Right ventricle myocardium inferior (tissue), 1 donor: ENCODE measurements at places on chromosomes 6 and 20. TPM values are rescaled to one million over a fixed set of nuclear protein-coding genes. Genes with fewer than 3 reads are reported as not detected.
A peak's percentile ranks its signal among the peaks of the same experiment; 100 is the strongest.

GRCh38 chr6:20328266-20328923 lies 73.3 kb upstream of the E2F3 start:
- DNase-seq: no peak

DNA sequence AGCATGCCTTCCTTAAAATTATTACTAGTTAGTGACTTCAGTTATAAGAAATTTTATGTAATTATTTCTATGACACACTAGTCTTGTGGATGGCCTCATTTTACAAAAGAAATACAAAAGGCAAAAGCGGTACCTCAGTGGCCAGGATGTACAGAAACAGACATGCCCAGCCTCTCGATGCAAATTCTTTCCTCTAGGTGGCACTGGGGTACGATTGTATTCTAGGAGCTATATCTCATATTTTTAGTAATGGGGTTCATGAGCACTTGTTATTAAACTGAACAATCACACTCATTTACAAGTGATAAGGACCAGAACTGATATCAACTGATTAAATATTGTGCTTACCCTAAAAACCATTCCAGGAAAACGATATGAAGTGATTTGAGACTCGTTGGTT lies 59.8 kb downstream of the SOD2 start:
- no peak for DNase-seq

GRCh38 chr6:71138376-71138775 lies 150.2 kb upstream of the OGFRL1 start:
- no peak for DNase-seq

- no peak for DNase-seq
These were observed 72.4 kb upstream of the LAMP5 start for GRCh38 chr20:9441948-9442347.

Gene ZDHHC14
- total RNA-seq: 12.7 TPM

- DNase-seq: no peak
These were observed 77.8 kb downstream of the BACH2 start for GRCh38 chr6:90218959-90219208.

GRCh38 chr20:60634491-60635172 lies 617.4 kb upstream of the CDH4 start:
- DNase-seq: peak; percentile 43

- DNase-seq: no peak
These were observed 46.9 kb upstream of the ADGRF4 start for GRCh38 chr6:47651505-47651944.

DNA sequence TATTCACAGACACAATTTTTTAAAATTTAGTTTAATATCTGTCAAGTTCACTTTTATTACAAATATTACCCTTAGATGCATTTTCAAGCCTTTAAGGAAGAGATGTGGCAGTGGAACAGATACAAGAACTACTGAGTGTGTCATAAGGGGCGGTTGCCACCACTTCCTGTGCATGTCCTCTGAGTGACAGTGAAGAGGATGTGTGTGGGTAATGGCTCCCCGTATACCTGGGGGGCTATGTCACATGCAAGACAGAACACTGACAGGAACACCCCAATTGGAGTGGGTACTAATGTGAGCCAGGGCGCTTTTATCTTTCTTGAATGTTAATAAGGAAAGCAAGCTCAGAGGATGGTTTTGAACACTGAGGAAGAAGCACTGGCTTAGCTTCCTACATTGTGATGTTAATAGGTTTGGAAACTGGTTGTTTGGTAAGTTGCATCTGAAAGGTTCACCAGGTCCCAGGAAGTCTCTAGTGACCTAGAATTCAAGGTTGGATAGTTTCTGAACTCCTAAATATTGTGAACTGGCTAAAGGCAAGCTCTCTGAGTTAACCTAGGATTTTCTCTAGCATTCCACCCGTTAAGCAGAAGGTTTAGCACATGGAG lies 83.4 kb upstream of the ASF1A start:
- DNase-seq: no peak

GRCh38 chr6:169933839-169934698 lies 182.6 kb downstream of the ERMARD start:
- no peak for DNase-seq

DNA sequence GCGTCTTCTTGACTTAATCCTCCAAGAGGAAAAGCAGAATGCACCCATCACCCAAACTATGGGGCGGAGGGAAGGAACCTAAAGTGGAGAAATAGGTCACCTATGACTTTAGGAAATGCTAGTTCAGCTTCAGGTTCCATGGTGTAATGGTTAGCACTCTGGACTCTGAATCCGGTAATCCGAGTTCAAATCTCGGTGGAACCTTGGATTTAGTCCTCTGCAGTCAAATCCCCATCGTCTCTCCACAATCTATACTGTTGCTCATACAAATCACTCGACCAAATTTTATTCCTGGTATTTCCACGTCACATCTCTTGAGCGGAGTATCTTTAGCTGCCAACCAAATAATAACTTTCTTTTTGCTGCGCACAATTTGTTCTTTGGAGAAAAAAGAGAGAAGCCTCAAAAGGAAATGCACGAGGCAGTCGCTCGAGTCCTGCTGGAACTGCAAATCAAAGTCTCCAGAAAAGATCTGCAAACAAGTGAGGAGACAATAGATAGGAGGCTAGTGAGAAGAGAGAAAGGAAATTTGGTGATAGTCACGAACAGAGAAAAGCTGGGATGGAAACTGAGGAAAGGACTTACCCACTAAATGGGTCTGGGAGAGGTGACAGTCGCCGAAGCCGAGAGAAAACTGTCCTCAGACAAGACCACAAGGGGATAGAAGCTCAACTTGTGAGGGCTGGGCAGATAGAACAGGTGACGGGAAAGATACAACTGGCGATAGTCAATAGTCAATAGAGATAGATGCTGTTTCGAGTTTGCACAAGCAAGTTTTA lies 16.6 kb downstream of the POM121L2 start:
- DNase-seq: no peak

DNA sequence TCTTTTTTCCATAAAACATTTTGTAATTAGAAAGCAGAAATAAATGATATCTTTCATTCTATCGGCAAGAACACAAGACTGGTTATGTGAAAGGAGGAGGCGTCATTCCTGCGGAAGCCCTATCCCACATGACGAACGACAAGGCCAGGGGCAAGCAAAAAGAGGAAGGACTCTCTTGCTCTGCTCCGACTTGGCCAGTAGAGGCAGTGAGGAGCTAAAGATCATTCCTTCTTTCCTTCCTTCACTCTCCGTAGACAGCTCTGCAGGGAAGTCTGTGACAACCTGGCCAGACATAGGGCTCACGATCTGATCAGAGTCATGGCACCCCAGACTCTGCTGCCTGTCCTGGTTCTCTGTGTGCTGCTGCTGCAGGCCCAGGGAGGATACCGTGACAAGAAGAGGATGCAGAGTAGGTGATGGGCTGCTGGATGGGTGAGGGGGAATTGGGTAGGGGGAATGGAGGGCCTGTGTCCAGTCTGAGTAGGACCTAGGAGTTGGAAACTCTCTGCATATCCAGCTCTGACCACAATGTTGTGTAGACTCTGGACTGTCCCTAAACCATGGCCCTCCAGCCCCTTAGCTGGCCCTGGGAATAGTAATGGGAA lies at the start of gene WFDC10A:
TSS of gene WFDC10A (plus strand) at position 244 of the 605 bp plus-strand sequence. CDS start at position 319, 75 bp downstream.
- no peak for DNase-seq

GRCh38 chr6:91600561-91600960 lies 1013.7 kb upstream of the MAP3K7 start:
- no peak for DNase-seq

Gene HRH3
- total RNA-seq: not detected

DNA sequence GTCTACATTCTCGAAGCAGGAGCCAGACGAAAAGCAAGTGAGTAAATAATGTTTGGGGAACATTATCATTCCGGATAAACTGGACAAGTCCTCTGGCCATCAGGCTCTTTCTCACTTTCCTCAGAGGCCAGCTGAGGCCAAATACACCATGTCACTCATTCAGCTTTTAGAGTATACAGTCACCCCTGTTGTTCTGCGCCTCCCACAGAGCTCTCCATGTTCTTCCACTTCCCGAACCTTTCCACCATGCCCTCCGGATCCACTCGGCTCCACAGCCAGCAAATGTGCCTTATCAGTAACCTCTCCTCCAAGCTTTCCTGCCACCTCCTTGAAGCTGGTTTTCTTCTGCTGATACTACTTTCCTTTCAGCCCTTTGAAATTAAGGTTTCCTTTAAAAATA lies 31.7 kb downstream of the LATS1 start:
- no peak for DNase-seq

GRCh38 chr20:10171864-10172751 lies 46.5 kb upstream of the SNAP25 start:
- peak; percentile 69 for DNase-seq

Gene GPLD1
- 1.1 TPM for total RNA-seq

- DNase-seq: no peak
These were observed 114.0 kb upstream of the HSF2 start for GRCh38 chr6:122285292-122285913.

- DNase-seq: no peak
These were observed 153.5 kb downstream of the DLL1 start for GRCh38 chr6:170137176-170137891.

Gene TSPO2
- not detected for total RNA-seq

GRCh38 chr6:98485593-98485992 lies 348.8 kb upstream of the POU3F2 start:
- no peak for DNase-seq

Gene GABRR1
- total RNA-seq: not detected

DNA sequence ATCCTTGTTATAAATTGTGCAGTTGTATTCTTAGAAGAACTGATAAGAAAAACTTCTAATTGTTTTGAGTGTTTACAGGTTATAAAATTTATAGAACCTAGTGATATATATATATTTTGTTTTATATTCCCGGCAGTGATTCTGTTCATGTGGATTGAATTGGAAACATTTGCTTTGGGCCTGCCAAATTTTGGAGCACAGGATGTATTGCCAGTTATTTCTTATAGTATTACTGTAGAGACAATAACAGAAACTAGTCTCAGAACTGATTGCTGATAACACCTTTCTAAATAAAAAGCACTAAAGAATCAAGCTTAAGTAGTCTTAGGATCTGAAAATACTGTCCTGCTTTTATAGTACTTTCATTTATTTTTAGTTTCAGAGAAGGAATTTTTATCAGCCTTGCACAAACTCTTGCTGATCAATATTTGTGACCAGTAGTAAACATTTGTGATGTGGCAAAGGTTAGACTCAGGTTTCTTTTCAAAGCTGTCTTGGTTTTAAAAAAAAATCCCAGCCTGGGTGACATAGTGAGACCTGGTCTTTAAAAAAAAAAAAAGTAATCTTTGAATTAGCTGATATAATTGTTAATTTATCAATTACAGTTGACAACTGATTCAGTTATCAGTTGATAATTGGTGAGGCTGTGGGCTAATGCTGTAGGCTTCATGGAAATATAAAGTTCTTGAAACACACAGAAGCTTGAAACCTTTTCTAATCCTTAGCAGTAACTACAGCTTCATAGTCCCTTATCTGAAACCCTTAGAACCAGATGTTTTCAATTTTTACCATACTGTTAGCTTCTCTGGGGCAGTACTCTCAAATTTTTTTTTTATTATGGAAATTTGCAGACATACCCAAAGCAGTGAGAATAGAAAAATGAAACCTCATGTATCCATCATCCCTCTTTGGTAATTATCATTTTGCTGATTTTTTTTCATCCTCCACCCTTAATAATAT lies 42.4 kb downstream of the RNGTT start:
- DNase-seq: no peak

- no peak for DNase-seq
These were observed 711.1 kb downstream of the HDGFL1 start for GRCh38 chr6:23280437-23280836.

- DNase-seq: no peak
These were observed 12.8 kb upstream of the DDO start for GRCh38 chr6:110428153-110428552.

DNA sequence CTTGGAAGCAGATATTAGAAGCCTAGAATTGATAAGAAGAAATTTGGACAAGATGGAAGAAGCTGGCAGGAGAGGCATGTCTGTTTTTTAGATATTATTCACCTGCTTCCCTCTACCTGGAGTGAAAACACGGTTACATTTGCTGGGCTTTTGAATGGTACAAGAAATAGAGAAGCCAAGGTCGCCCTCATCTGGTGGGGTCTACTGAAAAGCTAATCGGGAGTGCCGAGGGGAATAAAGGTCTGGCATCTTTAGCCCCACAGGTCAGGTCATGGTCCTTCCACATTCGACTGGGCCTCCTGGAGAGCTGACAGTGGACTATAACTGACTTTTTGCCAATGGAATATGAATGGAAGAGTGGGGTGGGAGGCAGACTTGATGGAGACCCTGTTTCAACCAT lies 4.6 kb upstream of the C2 start:
- DNase-seq: no peak

- DNase-seq: no peak
These were observed 106.1 kb upstream of the ADGRF4 start for GRCh38 chr6:47592131-47592840.

Gene DYNLRB1
- total RNA-seq: 172 TPM

DNA sequence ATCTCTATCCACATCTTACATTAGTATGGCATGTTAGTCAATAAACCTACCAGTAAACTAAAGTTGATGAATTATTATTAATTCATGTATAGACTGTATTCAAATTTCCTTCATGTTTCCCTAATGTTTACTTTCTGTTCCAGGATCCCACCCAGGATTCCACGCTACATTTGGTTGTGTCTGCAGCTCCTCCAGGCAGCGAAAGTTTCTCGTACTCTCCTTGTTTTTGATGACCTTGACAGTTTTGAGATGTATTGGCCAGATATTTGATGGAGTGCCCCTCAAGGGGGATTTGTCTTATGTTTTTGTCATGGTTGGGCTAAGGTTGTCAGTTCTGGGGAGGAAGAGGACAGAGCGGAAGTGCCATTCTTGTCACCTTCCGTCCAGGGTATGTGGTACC lies 445.2 kb upstream of the CDH4 start:
- DNase-seq: no peak

DNA sequence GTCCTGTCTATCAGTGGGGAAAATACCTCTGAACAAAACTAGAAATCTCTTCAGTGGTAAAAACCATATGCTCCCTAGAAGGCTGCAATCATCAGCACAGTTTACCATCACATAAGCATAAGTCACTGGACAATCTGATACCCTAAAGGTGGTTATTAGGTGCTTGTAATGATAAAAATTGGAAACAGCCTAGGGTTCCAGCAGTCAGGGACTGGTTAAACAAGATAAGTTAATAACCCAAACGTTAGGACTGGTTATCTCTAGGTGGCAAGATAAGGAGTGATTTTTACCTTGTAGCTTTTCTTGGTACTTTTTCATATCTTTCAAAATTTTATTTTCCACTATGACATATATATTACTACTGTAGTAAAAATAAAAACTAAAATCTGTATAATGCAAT lies 11.0 kb downstream of the ECI2 start:
- DNase-seq: no peak

DNA sequence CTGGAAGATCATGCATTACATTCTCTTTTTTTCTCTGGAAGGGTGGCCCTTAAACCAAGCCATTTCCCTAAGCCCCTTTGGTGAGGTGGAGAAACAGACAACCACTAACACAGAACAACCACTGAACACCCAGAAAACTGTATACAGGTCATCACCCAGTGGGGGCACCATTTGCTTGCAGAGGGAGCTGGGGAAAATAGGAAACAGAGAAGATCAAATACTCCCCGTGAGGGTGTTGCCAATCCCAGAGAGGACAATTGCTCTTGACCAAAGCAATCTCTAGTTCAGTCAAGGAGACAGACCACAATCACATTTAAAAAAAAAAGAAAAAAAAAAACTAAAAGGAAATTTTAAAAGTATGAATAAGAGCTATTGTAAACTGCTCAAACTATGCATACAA lies 865 bp upstream of the DAAM2 start:
- DNase-seq: no peak
